ENCODE measurements at places on chromosomes 11 and 22.

DNA sequence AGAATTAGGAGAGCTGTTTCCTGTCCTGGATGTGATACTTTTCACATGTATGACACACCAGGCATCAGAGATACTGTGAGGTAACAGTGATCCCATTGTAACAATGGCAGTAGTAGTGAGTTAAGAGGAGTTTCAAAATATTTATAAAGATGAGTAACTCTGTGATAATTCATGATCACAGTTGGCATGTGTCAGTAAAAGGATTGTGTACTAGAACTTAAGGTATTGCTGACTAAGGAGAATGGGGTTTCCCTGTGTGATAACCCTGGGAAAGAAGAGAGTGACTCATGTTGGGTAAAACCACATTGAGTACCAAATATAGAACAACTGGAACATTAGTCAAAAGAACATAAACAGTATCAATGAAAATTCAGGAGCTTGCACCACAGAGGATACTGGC lies 22.9 kb upstream of the SLC5A1 start:
- DNase-seq = peak; percentile 24

DNA sequence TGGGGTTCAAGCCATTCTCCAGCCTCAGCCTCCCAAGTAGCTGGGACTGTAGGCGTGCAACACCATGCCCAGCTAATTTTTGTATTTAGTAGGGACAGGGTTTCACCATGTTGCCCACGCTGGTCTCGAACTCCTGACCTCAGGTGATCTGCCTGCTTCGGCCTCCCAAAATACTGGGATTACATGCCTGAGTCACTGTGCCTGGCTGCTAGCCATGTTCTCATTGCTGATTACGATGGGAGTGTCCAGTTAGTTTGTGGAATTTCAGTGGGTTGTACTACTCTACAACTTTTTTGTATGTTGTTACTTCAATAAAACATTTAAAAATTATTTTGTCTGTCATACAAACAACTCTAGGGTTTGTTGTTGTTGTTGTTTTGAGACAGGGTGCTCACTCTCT lies 4.8 kb upstream of the VPS11 start:
- DNase-seq = no peak

DNA sequence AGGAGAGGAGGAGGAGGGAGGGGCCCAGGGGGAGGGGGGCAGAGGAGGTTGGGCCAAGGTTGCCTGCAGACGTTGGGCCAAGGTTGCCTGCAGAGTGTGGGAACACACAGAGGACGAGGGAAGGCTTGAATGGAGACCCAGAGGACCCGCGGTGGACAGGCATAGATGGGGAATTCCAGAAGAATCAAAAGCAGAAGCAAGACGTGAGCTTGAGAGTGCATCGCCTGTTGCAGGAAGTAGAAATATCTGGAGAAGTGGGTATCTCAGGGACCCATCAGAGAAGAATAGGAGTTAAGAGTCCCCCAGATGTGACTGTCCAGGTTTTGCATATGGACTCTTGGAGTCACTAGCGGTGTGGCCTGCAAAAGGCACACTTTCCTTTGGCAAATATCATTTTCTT lies 670.2 kb downstream of the TBC1D22A start:
- DNase-seq = no peak

DNA sequence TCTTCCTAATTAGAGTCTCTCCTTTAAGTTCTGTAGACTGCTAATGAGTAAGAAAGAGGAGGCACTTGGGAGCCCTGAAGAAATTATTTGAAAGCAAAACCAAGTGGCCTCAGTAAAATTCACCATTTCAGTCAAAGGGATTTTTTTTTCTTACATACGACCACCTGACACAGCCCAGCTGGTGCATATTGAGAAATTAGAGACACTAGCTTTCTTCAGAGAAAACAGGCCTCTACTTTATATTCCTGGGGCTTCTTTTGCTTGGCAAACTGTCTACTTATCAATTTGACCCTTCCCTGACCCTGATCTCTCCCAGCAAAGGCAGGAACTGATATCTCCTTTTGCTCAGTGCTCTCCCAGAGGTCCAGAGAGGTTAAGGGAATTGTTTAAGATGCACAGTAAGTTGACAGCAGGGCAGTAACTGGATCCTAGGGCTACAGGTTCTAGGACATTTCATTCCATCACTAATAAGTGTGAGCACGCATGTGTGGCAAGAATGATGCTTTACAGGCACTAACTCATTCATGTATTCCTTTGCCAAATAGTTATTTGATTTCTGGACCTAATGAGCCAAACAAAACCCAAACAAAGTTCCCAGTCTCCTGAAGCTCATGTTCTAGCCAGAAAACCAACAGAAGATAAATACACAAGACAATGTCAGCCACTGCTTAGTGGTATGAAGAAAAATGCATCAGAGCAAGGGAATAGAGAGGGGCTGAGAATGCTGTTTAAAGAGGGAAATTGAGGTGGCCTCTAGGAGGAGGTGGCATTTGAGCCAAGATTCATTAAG lies 467.6 kb downstream of the SOX6 start:
- no peak for DNase-seq

GRCh38 chr11:94830722-94831510 lies 62.8 kb downstream of the AMOTL1 start:
- DNase-seq = no peak

GRCh38 chr11:17544181-17544622 lies at the start of gene USH1C:
Gene USH1C (minus strand): TSS chr11:17544416. CDS start chr11:17544307, 109 bp downstream.
- DNase-seq = no peak

DNA sequence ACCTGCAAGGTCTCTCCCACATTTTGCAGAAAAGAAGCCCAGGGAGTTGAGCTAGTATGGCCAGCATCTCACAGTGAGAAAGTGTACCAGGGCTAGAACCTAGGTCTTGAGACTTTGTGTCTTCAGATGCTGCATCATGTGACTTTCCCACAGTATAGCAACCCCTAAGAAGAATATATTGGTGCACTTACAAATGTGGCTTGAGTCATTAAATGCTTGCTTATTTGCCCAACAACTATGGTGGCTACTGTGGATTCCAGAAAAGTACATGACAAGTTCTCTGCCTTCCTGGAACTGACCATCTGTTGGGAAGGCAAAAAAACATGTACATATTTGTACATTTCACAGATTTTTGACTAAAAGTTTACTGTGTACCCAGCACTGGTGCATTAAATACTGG lies 55.0 kb downstream of the POLD3 start:
- DNase-seq = no peak

DNA sequence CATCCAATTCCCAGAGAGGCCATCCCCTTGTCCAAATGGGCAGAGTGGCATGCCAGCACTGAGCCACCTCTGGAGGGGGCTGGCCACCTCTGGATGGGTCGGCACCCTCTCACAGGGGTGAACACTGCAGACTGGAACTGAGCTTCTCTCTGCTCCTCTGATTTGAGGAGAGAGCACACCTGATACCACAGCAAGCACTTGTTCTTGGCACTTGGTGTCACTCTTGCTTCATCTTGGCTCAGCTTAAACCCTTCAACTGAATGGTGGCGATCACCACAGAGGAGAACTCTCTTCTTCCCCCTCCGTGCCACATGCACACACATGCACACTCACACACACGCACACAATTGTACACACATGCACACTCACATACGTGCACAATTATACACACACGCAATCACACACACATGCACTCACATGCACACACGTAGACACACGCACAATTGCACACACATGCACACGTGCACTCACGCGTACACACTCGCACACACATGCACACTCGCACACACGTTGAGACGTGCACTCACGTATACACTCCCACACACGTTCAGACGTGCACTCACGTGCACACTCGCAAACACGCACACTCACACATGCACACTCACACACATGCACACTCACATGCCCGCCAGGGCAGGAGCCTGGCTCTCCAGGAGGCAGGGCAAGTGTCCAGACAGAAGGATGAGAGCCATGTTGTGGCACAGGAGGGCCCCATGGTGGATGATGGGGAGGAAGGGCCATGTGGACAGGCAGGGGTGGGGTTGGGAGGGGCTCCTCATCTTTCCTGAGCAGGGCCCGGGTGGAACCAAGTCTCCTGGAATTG lies 23.4 kb downstream of the OVOL1 start:
- DNase-seq = no peak

DNA sequence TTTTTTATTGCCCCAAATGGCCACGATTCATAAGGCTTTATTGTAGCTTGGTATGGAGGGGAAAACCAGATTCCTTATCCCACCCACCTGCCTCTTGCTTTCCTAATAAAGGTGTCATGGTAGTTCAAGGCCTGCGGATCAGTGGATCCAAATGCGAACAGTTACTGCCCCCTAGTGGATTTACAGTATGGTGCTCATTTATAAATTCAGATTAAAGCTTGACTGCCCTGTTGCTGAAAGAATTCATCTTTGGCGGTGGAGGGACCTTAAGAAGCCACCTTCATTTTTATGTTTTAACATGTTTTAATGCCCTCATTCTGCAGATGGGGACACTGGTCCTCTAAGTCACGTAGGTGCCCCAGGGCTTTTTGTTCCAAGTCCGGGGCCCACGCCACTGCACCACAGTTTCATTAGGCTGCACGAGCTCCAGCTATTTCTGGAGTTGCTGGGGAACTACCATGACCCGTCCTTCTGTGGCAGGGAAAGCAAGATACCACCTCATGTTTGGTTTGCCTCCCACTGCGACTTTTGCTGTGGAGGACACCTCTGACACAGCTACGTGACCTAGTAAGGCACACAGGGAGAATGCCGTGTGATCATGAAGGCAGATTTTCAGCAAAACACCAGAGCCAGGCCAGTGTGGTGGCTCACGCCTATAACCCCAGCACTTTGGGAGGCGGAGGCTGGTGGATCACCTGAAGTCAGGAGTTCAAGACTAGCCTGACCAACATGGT lies 15.6 kb upstream of the INCENP start:
- no peak for DNase-seq

GRCh38 chr22:39229688-39230260 lies 15.0 kb downstream of the PDGFB start:
- DNase-seq = no peak

DNA sequence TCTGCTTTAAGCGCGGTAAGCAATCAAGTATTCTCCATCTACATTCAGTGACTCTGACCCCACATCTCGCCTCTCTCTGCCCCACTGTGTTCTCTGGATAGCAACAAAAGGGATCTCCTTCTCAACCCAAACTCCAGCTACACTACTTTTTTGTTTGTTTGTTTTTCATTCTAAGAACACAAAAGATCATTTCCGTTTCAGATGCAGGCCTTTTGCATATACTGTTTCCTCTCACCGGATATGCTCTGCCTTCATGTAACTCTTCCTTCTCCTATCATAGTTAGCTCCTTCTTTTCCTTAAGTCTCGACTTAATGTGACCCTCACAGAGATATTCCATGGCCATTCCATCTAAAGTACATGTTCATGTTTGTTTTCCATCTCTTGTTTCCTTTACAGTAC lies 179.8 kb upstream of the MTMR2 start:
- no peak for DNase-seq

DNA sequence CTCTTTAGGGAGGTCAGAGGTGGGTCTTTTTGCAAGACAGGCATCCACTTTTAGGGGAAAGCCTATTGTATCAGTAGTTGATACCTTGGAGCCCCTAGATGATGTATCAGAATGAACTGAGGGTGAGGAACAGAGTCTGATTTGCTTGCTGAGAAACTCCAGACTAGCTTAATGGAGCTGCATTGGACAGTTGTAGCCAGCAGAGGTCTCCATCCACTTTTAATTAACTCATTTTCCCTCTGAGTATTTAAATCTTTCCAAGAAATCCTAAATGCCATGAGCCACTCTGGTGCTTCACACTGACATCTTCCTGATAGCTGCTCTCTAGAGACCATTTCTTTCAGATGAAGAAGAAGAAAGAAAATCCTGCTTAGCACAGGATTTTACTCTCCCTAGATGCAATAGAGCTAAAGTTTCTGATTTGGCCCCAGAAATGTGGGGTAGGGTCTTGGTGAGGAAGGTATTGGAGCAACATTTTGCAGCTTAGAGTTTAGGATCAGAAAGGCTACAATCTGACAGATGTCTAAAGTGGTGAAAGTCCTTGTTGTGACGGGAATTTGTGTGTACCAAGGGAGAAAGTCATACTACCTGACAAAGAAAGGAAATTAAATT lies 38.0 kb downstream of the EXT2 start:
- peak; percentile 12 for DNase-seq

- DNase-seq = no peak
Observed at GRCh38 chr11:93116641-93117441, 81.0 kb downstream of the SLC36A4 start.

DNA sequence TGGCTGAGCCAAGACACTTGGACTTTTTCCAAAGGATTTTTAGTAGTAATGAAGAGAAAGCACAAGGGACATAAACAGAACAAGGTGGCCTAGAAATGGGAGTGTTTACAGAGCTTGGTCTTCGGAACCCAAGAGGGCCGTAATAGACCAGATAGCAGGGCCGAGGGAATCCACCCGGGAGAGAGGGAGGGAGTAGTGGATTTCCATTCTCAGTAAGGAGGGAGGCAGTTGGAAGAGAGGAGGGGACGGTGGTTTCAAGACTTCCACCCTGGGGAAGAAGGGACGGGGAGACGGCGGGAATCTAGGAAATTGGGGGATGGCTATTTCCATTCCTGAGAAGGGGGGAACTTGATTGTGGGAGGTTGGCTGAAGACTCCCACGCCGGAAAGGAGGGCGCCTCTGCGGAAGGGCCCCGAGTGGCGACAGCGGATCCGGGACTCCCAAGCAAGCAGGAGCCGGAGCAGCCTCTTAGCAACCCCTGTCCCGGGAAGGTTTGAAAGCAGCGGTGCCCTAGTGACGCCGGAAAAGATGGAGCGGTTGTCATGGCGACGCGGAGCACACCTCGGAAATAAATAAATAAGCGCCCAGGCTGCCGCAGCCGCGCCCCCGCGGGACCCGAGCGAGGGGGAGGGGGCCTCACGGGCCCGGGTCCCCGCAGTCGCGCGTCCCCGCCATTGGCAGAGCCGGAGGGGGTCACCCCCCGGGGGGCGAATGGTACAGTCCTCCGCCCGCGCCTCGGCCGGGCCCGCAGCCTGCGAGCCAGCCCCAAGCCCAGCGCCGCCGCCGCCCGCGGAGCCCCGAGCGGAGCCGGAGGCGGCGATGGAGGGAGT lies 31.6 kb downstream of the EIF3F start:
- peak; percentile 20 for DNase-seq

DNA sequence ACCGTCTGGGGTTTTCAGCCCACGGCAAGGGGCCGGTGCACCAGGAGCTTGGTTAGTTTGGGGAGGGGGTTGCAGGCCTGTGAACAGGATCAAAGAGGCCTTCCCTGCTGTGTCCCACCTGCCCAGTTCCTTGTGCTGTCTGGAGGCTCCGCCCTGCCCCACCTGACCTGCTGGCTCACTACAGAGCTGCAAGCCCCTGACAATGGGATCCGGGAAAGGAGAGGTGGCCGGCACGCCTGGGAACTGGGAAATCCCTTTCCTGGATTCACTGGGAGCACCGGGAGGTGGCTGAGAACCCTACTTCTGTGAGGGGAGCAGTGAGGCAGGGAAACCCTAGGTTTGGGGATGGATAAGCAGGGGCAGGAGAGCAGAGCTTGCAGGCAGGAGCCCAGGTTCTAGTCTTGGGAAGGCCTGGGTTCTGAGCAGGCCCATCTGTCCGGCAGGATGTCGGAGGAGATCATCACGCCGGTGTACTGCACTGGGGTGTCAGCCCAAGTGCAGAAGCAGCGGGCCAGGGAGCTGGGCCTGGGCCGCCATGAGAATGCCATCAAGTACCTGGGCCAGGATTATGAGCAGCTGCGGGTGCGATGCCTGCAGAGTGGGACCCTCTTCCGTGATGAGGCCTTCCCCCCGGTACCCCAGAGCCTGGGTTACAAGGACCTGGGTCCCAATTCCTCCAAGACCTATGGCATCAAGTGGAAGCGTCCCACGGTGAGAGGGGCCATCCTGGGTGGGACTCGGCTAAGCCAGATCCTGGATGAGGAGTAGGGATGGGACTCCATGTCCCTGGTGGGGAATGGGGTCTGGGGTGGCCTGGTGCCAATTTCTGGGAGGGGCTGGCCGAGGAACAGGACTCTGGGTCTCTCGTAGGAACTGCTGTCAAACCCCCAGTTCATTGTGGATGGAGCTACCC lies 786 bp downstream of the CAPN1 start:
- DNase-seq = no peak

- no peak for DNase-seq
Observed at GRCh38 chr22:45544588-45545170, 42.0 kb downstream of the FBLN1 start.

All from fibroblast of skin of left biceps (primary cell).